ENCODE measurements at places on chromosomes 2 and 18. TPM values are rescaled to one million over a fixed set of nuclear protein-coding genes. Genes with fewer than 3 reads are reported as not detected.

SGO2 gene
- total RNA-seq: 27.0 TPM

ITM2C gene
- 302 TPM for total RNA-seq

EFEMP1 gene
- total RNA-seq: 3.5 TPM

DNA sequence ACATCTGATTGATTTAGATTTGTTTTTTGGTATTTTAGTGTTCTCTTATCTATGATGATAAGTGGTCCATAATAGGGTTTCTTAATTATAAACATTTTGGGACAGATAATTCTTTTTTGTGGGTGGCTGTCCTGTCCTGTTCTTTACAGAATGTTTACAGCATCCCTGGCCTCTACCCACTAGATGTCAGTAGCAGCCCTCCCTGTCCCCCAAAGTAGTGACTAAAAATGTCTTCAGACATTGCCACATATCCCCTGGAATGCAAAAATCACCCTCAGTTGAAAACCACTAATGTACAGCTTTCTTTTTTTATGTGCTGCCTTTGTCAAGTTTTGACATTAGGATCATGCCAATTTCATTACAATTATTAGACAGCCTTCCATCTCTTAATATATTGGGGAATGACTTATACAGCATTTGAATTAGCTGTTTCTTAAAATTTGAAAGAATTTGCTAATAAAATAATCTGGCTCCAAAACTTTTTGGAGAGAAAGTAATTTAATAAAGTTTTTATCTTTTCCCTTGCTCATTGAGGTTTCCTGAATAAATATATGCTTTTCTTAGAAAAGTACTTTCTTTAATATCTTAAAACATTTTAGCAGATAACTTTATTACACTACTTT is 19.5 kb downstream of the WIPF1 start:
- no peak overlapping the region for H3K4me3 ChIP-seq
- DNase-seq: no peak
- no peaks in the 10 kb centered on the region for H3K4me1 ChIP-seq
- no peaks in the 10 kb centered on the region for H3K27me3 ChIP-seq

GRCh38 chr2:219726916-219727315 is 99.5 kb downstream of the SLC4A3 start:
- DNase-seq: peak; percentile 44
- H3K36me3 ChIP-seq: no peaks in the 10 kb centered on the region
- H3K4me1 ChIP-seq: no peaks in the 10 kb centered on the region
- H3K27me3 ChIP-seq: no peaks in the 10 kb centered on the region

DNA sequence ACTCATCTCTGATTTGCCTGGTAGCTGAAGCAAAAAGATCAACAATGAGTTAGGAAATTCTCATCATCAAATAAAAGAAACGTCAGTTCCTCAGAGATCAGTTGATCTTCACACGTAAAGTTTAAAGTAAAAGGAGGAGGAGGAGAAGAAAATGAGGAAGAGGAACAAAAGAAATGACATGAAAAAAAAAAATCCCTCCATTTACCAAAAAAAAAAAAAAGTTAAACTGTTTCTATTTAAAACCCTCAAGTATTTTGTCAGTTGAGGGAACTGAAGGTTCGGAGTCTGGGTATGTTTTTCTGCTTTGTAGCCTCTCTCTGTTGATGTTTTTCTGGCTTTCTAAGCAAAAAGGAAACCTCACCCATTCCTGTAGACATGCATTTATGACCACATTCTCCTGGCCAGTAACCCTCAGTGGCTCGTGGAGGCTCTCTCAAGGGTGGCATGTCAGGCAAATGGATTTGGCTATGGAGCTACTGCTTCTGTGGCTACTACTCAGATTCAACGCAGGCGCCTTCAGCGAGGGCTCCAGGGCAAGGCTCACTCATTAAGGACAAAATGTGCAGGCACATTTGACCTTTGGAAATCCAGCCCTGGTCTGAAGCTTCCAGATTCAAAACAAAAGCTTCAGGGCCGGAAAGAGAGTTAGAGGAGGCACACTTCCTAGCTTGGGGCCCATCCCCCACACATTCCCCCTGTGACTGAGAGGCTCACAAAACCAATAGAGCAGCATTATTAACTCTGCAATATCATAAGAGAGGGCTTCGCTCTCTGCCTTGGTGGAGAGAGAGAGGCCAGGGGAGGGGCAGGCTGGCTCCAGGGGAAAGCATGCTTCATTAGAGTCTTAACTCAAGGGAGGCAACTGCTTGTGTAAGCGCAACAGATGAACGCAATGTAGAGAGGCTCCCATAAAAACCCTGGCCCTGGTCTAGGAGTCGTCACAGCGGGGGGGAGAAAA is 22.3 kb downstream of the KLF7 start:
- peaks cover 17% of the 10 kb centered on the region for H3K4me1 ChIP-seq
- peak; percentile 34 for DNase-seq
- peaks cover 22% of the 10 kb centered on the region for H3K36me3 ChIP-seq
- H3K27ac ChIP-seq: no peak overlapping the region
- no peak overlapping the region for H3K4me3 ChIP-seq

- no peak overlapping the region for H3K27ac ChIP-seq
- no peak for DNase-seq
- no peaks in the 10 kb centered on the region for H3K27me3 ChIP-seq
- H3K4me1 ChIP-seq: peaks cover 4% of the 10 kb centered on the region
Measured at GRCh38 chr2:135893374-135893794, 17.1 kb upstream of the MCM6 start.

DNA sequence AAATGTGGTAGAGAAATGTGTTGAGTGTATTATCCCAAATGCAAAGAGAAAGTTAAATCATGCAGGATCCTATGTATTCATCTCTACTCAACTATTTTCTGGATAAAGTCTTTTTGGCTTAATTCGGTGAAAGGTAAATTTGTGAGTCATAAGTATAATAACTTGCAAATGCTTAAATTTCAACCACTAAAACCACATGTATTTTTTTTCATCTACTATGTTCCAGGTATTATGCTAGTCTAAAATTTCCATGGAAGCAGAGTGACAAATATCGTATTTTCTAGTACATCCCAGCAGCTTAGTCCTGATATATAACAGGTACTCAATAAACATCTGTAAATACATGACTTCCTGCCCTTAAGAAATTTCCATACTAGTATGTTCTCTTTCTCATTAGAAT is 6.2 kb downstream of the ALS2 start:
- H3K27me3 ChIP-seq: no peaks in the 10 kb centered on the region
- no peak overlapping the region for H3K27ac ChIP-seq
- no peak overlapping the region for H3K4me3 ChIP-seq

- H3K4me3 ChIP-seq: no peak overlapping the region
- no peak for DNase-seq
- no peaks in the 10 kb centered on the region for H3K36me3 ChIP-seq
- H3K4me1 ChIP-seq: no peaks in the 10 kb centered on the region
- no peak overlapping the region for H3K27ac ChIP-seq
- H3K27me3 ChIP-seq: no peaks in the 10 kb centered on the region
Measured at GRCh38 chr18:78732273-78733210, 247.1 kb upstream of the SALL3 start.

- no peaks in the 10 kb centered on the region for H3K4me1 ChIP-seq
- no peak for DNase-seq
- no peak overlapping the region for H3K27ac ChIP-seq
- no peak overlapping the region for H3K4me3 ChIP-seq
- H3K27me3 ChIP-seq: no peaks in the 10 kb centered on the region
Measured at GRCh38 chr2:143582046-143582747, 453.0 kb downstream of the ARHGAP15 start.

DNA sequence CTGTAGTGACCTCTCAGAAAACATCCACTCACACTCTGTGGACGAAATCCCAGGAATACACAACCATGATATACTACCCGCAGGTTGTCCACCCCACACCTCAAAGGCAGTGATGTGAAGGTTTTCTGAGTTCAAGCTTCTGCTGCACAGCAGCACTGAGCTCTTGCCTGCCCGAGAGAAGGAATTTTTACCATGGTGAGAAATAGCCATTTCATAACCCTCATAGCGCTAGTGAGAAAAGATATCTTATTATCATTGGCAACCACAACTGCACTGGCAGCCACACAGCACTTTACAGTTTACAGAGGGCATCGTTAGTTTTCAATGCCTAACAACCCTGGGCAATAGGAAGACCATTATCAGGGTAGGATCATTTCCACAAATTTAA is 36.9 kb downstream of the NAPG start:
- no peaks in the 10 kb centered on the region for H3K27me3 ChIP-seq
- DNase-seq: no peak
- no peak overlapping the region for H3K27ac ChIP-seq

- no peak overlapping the region for H3K4me3 ChIP-seq
- no peak for DNase-seq
- H3K4me1 ChIP-seq: no peaks in the 10 kb centered on the region
- no peaks in the 10 kb centered on the region for H3K27me3 ChIP-seq
- H3K36me3 ChIP-seq: no peaks in the 10 kb centered on the region
Measured at GRCh38 chr2:239800785-239801386, 224.3 kb downstream of the NDUFA10 start.
